ENCODE measurements at places on chromosomes 3 and 15.

DNA sequence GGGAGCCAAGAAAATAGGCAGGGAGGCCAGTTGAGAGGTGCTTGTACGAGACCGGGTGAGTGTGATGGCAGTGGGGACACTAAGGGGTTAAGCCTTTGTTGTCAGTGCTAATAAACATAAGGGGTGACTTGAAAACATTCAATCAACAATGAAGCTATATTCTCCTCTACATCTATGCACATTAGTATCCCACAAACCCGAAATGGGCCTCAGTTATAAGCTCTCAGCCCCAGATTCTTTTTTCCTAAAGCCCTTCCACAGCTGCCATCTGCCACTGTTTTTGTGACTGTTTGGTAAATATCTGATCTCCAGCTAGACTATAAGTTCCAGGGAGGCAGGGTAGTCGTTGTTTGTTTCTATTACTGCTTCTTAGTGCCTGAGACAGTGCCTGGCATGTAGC lies 118.2 kb downstream of the CADPS start:
- DNase-seq, result no peak

- DNase-seq, result peak; percentile 28
Observed at GRCh38 chr15:51621936-51622603, 501 bp downstream of the DMXL2 start.

DNA sequence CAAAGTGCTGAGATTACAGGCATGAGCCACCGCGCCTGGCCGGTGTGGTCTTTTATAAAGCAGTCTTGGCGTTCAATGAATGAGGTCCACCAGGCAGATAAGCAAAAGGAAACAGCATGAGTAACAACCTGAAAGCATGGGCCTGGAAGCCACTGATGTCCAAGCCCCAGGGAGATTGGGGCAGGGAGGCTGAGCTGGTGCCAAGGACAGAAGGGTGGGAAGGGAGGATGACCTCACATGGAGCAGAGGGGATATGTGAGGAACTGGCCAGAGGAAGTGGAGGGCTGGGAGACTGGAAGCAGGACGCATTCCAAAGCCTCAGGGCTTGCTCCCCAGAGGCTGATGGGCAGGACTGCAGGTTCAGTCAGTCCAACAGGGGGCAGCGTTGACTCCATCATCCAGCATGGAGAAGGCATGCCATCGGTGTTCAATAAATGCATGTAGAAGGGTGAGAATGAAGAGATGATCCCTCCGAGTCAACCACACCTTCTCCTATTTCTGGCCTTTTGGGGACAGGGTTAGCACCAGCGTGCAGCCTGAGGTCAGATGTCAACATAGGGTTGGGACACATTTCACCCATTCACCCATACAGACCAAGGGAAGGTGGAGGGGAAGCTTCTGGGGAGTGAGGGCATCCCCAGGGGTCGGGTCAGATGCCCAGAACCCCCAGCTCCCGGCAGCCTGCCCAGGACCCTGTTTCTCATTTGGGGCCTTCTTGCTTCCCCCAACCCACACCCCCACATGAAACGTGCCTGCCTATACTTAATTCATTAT lies 14.8 kb downstream of the MYL3 start:
- DNase-seq, result no peak

GRCh38 chr3:104584682-104585081 lies 782.0 kb upstream of the ALCAM start:
- DNase-seq, result no peak

DNA sequence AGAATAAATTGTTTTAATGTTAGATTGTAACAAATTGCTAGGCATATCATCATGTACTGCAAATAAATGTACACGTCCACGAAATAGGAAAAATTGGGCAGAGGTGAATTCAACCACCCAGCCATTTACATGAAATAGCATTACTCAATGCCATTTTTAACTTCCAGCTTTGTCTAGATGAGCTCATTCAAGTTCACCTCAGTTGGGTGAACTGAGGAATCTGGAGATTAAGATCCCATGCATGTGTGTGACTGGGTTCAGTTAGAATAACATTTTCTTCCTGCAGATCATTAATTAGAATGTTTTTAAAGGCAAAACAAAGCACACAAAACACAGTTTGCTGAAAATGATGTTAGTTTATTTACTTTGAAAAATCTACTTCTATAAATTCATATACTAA lies 767.8 kb upstream of the GOLIM4 start:
- no peak for DNase-seq

DNA sequence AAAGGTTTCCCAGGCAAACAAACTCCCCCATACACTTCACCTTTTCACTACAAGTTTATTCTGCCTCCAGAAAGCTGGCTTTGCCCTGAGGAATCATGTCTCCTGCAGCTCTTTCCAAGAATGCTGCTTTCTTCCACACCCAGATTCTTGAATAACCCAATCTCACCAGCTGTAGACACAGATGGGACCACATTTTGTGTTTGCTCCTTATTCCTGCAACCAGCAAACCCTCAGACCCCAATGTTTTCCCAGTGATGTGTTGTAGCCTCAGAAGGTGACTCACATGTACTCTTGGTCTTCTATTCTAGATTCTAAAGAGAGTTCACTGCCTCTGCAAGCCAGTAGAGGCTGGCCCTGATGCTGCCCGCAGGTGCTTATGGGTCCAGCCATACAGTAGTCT lies 23.6 kb upstream of the TRIM59 start:
- no peak for DNase-seq

DNA sequence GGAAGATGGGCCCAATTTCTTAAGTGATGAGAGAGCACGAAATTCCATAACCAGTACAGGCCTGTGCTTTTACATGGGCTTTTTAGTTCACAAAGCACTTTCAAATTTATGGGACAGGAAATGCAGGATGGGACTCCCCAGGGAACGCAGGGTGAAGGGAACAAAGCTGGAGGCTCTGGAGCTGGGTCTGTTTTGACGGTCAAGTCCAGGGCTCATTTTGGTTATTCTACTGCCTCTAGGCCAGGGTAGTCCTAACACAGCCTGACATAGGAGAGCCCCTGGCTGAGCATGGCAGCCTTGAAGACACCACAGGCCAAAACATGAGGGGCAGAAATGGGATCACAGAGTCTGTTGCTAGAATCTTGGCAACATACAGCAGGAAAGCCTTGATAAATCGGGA lies 33.5 kb downstream of the HCLS1 start:
- no peak for DNase-seq

DNA sequence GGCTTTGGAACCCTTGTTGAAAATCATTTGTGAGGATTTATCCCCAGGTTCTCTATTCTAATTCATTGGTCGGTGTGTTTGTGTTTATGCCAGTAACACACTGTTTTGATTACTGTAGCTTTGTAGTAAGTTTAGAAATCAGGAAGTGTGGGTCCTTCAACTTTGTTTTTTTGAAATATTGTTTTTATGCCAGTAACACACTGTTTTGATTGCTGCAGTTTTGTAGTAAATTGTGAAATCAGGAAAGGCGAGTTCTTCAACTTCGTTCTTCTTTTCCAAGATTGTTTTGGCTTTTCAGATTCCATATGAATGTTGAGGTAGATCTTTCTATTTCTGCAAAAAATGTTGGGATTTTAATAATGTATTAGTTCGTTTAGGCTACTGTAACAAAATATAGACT lies 314.6 kb downstream of the RPLP1 start:
- DNase-seq, result no peak

- DNase-seq, result peak; percentile 42
Observed at GRCh38 chr3:141876891-141877621, 613 bp downstream of the ATP1B3 start.

GRCh38 chr3:185750702-185751101 lies 74.1 kb downstream of the IGF2BP2 start:
- no peak for DNase-seq

DNA sequence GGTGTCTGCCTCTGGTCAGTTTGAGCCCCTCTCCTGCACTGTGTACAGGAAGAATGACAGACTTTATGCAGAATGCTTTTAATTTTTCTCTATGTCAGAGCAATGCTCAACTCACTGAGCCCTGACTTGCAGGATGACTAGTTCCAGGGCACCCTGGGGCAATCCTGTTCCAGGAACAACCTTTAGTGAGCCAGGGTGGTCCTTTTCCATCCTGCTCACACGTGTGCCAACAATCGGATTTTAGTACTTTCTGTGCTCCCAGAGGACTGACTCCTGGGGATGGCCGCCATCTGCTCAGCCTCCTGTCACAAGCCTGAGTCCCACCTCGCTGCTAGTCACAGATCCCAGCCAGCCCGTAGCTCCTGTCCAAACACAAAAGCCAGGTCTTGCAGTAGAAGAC lies 48.2 kb upstream of the ALDH1A3 start:
- DNase-seq, result no peak

DNA sequence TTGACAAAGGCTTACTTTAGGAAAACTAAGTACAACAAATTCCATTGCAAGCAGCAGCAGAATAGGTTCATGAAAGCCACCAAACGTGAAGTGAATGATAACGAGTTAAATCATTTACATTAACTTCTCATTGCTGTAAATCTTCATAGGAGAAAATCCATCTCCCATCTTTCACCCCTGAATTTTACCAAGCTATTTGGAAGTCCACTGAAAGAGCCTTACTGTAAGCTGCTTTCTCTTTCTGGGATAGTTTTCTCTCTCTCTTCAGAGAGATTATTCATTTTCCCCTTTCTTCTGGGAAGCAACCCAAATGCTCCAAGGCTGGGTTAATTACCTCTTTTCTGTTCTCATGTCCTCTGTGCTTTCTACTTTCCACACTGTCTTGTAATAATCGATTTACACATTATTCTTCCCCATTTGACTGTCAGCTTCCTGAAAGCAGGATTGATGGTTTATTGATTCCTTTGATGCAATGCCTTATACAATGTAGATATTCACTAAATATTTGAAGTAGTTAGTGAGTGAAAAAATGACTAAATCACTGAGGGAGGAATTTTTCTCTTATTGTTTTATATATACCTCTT lies 914.3 kb upstream of the ARPP21 start:
- DNase-seq, result no peak

- DNase-seq, result peak; percentile 34
Observed at GRCh38 chr3:27568393-27568792, 84.2 kb upstream of the SLC4A7 start.

DNA sequence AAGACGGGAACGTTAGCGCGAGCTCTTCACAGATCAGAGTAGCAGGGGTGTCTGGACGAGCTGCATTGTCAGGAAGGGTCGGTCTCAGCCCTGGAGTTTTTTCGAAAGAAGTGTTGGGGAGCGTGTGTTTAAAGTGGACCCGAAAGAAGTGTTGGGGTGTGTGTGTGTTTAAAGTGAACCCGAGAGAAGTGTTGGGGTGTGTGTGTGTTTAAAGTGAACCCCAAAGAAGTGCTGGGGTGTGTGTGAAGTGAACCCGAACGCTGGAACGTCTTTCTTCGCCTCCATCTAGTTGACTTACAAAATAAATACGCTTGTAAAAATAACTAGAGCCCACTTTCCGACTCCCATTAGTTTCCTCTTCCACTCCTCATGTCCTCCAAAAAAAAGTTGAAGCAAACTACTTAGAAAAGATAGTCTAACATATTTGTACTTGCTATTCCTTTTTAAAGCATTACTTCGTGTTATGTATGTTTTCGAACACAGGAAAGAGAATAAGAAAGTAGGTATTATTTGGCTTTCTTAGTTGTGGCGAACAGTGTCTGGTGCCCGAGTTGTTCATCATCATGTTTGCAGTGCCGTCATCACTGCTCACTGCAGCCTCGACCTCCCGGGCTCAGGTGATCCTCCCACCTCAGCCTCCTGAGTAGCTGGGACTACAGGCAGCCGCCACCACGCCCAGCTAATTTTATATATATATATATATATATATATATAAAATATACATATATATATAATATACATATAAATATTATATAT lies 1.0 kb downstream of the LRCH3 start:
- no peak for DNase-seq

DNA sequence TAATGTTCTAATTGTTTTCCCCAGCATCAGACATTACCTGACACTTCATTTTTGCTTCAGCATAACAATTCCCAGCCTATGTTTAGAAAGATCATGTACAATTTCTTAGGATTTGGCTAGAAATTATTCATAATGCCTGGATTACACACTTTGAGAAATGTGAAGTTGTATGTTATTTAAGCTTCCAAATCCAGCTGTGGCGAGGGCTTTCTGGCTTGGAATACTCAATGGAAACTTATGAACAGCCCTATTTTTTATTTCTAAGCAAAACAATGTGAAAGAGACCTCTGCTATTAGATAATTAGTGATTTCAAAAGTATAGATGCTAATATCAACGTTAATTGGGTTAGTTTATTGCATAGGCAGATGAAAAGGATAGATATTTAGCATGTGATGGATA lies 341.6 kb downstream of the ZNF385D start:
- no peak for DNase-seq

GRCh38 chr15:100932676-100933348 lies 13.7 kb downstream of the LRRK1 start:
- DNase-seq, result no peak

- no peak for DNase-seq
Observed at GRCh38 chr15:33244471-33244870, 50.0 kb upstream of the FMN1 start.

DNA sequence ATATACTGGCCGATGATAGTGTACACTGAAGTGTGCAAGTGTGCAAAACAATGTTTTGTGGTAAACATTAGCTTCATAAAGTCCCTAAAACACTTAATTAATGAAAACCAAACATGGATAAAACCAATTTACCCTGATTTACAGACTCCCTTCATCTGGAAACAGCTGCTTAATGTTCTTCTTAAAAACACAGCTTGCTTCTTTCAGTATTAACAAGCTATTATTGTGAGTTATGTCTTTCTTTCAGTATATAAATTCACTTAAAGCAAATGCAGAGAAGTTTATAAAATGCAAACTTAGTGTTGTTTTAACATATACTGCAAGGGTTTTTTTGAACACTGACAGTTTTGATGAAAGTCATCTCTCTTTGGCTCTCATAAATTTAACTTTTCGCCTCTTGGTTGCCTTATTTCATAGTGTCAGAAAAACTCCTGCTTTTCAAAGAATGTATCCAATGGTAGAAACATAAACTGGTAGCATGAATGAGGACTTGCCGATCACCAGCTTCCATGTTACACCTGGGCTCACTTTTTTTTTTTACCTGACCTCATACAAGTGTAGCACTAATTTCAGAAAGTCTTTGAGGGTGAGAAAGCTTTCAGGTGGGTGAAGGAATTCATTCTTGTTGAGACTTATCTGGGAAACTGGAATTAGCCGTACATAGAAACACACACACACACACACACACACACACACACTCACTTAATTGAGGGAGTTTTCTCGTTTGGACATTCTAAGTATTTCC lies 532.2 kb downstream of the ROBO2 start:
- no peak for DNase-seq

DNA sequence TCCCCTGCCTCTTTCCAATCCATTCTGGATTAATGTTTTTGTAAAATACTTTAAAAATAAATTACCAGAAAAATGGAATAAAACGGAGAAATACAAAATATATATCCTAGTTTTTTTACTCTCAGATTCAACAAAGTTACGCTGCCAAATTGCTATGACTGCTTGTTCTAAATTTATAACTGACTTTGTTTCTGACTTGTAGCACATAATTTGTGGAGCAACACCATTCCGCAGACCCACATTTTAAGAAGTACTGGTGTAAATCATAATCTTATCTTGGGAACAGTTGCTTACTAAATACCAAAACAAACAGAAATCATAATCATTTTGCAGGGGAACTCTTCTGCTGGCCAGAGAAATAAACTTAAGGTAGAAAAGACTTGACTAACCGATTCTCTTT lies 339.4 kb upstream of the CBLB start:
- DNase-seq, result no peak

GRCh38 chr3:197399486-197399885 lies 101.1 kb upstream of the DLG1 start:
- no peak for DNase-seq

- no peak for DNase-seq
Observed at GRCh38 chr3:132841621-132842020, 119.4 kb upstream of the NPHP3 start.

Data from NCI-H1092 treated with DMSO at 0.1 percent for 48 hours (cell line).